ENCODE measurements at places on chromosomes 2 and 18. TPM values are rescaled to one million over a fixed set of nuclear protein-coding genes. Genes with fewer than 3 reads are reported as not detected.

KCNE4 gene
- total RNA-seq: not detected

CNGA3 gene
- not detected for total RNA-seq

LHCGR gene
- total RNA-seq: not detected

ANKRD30BL gene
- not detected for total RNA-seq

OTOF gene
- total RNA-seq: 0.04 TPM

- H3K27ac ChIP-seq: no peak overlapping the region
- H3K27me3 ChIP-seq: no peaks in the 10 kb centered on the region
- no peaks in the 10 kb centered on the region for H3K36me3 ChIP-seq
- no peak overlapping the region for H3K4me3 ChIP-seq
- peaks cover 10% of the 10 kb centered on the region for H3K4me1 ChIP-seq
Observed at GRCh38 chr2:98412751-98413458, 31.8 kb upstream of the INPP4A start.

DNA sequence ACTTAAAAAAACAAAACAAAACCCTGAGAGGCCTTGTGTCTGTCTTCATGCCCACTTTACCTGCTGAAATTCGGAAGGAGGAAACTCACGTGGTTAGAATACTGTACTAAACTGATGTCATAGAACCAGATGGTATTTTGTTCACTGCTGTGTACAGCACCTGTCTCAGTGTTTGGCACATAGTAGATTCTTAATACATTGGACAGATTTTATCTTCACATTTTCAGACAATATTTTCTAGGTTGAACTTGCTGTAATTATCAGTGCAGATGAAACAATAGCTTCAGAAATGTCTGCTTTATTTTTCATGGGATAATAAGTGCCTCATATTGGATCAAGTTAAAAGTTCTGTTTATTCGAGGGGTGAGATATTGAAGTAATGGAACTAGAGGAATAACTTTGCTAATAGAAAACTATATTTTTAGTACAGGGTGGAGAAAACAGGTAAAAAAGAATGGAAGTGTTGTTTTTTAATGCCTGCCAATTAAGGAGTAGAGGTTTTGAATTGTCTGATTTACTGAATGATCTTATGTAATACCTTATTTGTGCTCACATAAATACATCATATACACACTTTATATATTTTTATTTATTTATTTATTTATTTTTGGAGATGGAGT, 23.7 kb downstream of the DDX1 start:
- H3K36me3 ChIP-seq: peaks cover 60% of the 10 kb centered on the region
- H3K4me3 ChIP-seq: no peak overlapping the region
- H3K27me3 ChIP-seq: no peaks in the 10 kb centered on the region
- DNase-seq: no peak
- no peaks in the 10 kb centered on the region for H3K4me1 ChIP-seq

- H3K27me3 ChIP-seq: no peaks in the 10 kb centered on the region
- H3K27ac ChIP-seq: no peak overlapping the region
- no peaks in the 10 kb centered on the region for H3K4me1 ChIP-seq
- no peaks in the 10 kb centered on the region for H3K36me3 ChIP-seq
Observed at GRCh38 chr2:211900000-211900399, 638.6 kb downstream of the ERBB4 start.

Measured in HepG2 (cell line).